Activated CD4-positive, alpha-beta T cell treated with anti-CD3 and anti-CD28 coated beads, Interleukin-2, amount 10 ng/mL, durations not matched to agents 24 days and 14 days (primary cell): ENCODE measurements at places on chromosomes 4 and X.

DNA sequence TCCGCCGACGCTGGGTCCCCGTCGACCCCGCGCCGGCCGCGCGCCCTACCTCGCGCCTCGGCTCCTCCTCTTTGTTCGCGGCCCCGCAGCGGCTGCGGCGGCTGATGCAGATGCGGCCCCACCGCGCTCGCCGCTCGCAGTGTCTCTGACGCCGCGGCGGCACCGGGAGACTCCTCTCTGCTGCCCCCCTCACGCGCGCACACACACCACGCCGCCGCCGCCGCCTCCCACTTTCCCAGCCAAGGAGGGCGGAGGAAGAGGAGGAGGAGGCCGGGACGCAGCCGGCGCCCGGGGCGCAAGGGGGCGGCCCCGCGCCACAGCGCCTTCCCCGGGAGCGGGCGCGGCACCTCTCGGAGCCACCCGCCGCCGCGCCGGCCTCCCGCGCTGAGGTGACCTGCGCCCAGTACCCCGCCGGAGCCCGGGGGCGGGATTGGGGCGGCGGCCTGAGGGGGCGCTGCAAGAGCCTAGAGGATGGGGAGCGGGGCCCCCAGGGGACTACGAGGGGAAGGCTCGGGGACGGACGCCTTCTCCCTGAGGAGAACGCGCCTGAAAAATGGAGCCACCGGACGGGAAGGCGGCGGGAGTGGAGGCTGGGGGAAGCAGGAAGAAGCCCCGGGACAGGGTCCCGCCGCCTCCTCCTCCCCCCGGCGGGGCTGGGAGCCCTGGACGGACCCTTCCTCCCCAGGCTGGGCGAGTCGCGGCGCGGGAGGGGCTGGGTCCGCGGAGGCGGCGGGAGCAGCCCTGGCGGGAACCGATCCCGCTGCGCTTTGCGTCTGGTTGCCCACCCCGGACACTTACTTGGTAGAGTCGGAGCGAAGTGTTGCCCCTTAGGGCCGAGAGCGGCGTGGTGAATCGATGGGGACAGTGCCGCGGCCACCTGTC is at the start of gene SH3RF1:
Gene SH3RF1, minus strand, starts transcription at position 147 of the 882 bp plus-strand sequence. CDS start 1,744 bp downstream, outside the sequence.
- DNase-seq, result peak; percentile 73

GRCh38 chr4:166655705-166656104 is 578.6 kb downstream of the SPOCK3 start:
- no peak for DNase-seq

GRCh38 chrX:153441296-153441695 is 4.6 kb downstream of the TREX2 start:
- DNase-seq, result no peak

- no peak for DNase-seq
These were observed 184.8 kb downstream of the UNC5C start for GRCh38 chr4:95363966-95364365.

DNA sequence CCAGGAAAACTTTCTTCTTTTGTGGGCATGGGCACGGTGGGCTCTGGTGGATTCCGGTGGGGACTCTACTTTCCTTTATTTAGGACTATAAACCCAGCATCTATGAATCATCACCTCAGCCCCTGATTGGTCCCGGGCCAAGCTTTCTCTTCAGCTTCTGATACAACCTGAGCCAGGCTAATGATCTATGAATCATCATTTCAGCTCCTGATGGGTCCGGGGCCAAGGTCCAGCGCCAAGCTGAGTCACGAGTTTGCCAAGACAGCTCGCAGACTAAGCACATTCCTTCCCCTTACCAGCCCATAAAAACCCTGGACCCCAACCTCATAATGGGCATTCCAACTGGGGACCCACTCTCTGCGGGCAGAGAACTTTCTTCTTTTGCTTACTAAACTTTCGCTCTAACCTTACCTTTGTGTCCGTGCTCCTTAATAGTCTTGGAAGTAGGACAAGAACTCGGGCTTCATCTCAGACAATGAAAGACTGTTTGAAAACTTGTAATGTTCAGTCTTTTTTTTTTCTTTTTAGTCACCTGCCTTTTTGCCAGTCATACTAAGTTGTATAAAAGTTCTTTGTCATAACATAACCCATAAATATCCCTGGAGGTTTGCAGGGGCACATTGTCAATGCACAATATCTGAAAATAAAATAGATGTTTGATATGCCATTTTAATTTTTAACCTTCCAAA is 904.9 kb upstream of the EPHA5 start:
- no peak for DNase-seq

DNA sequence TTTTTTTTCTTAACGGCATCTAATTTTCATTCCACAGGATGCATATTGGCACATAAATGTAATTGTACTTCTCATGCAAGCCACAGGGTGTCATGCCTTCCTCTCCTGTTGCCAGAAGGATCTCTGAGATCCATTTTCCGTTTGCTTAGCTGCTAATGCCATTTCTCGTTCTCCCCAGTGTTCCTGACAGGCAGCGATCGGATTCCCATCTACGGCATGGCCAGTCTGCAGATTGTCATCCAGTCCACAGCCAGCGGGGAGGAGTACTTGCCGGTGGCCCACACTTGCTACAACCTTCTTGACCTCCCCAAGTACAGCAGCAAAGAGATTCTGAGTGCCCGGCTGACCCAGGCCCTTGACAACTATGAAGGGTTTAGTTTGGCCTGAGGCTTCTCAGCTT is 8.9 kb upstream of the NAP1L5 start:
- no peak for DNase-seq

DNA sequence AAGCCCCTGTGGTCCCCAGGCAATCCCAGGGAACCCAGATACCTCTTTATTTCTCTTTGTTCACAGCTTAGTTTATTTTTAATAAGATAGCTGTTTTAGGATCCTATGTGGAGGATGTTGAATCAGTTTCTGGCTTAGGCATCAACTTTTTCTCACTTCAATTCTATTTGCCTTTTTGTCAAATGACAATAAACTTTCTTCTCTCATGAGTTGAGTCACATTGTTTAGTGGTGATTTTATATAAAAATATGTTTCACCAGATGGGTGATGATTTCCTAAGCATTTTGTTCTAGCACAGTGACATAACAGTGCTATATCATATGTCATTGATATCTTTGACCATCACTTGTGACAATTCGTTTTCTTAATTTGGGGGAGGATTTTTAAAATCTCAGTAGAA is 198.1 kb upstream of the PUDP start:
- no peak for DNase-seq

- no peak for DNase-seq
These were observed 80.6 kb downstream of the FBXW7 start for GRCh38 chr4:152455311-152455710.

GRCh38 chr4:74317616-74318246 is 9.5 kb downstream of the EPGN start:
- no peak for DNase-seq
